ENCODE measurements at places on chromosomes 11 and 22.

DNA sequence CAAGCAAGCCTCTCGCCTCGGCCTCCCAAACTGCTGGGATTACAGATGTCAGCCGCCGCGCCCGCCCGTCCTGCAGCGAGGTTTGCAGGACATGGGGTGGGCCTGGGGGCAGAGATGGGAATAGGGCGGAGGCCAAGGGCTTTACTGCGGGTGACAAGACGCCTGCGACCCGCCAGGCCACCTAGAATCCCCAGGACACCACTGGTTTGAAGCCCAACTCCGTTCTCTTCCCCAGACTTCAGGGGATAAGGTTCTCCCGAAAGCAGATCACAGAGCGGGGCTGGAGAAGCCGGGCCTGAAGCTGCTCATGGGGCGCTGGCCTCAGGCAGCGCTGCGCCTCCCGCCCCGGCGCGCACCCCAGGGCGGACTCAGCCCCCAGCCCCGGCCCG, 354 bp downstream of the POLR2L start:
- DNase-seq, result no peak

GRCh38 chr22:24432059-24432853, 4.9 kb downstream of the ADORA2A start:
- DNase-seq, result no peak

- no peak for DNase-seq
Measured at GRCh38 chr11:70091638-70092037, 13.5 kb downstream of the ANO1 start.

DNA sequence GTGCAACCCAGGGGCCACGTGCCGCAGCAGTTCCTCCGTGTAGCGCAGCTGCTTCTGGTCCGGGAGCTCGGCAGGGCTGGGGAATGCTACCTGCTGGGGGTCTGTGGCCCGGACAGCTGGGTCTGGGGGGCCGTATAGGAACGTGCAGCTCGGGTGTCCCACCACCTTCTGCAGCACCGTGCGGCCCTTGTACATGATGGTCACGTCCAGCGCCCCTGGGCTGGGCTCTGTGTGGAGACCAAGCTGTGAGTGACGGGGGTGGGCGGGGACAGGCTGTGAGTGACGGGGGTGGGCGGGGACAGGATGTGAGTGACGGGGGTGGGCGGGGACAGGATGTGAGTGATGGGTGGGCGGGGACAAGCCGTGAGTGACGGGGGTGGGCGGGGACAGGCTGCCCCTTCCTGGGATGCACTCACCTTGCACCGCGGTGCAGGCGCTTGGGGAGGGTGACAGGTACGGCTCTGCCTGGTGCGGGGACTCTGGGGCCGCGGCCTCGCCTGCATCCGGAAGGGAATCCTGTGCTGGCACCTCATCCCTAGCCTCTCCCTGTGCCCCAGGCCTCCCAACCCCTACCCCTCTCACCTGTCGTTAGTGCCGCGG, 2.3 kb downstream of the IRF7 start:
- peak; percentile 63 for DNase-seq

- no peak for DNase-seq
Measured at GRCh38 chr22:45612451-45612901, 59.2 kb upstream of the ATXN10 start.

- DNase-seq, result no peak
Measured at GRCh38 chr22:44698531-44699421, 3.2 kb upstream of the PRR5 start.

- no peak for DNase-seq
Measured at GRCh38 chr11:75509020-75509720, 16.6 kb downstream of the GDPD5 start.

DNA sequence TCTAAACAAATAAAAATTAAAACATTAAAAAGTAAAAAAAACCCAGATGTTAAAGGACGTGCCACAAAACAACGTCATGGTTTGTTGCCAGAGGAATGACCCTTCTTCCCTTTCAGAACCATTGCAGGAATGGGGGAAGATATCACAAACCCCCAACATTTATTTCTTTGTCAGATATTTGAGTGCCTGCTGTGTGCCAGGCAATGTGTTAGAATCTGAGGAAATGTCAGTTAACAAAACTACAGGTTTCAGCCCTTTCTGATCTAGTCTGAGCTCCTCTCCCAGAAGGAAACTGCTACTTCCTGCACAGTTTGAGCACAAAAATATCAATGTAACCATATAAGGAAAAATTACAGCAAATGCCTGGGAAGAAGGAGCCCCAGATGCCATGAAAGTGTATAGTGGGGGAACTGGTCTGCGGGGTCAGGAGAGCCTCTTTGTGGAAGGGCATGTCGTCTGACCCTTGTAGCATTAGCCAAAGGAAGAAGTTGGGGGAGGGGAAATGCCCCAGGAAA, 7.1 kb upstream of the NHERF4 start:
- no peak for DNase-seq

- DNase-seq, result no peak
Measured at GRCh38 chr11:106608677-106609076, 409.6 kb downstream of the GUCY1A2 start.

- no peak for DNase-seq
Measured at GRCh38 chr11:122807731-122808477, 30.4 kb upstream of the CRTAM start.

- DNase-seq, result no peak
Measured at GRCh38 chr22:39466228-39467006, 9.6 kb downstream of the MGAT3 start.

DNA sequence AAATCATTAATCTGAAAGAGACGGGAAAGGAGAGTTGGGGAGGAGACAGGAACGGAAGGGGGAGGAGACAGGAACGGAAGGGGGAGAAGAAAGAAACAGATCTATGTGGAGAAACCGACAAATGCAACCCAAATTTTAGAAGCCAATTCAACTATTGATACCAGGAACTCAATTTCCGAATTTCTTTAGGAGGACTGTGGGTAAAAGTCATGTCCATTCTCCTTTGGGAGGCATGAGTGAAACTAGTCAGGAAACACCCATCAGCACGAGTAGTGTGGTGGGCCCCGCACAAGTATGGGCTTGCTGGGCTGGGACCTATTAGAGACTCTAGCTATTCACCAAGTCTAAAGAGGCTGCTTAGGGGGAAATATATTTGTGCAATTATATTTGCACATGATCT, 18.1 kb downstream of the ANO3 start:
- DNase-seq, result no peak

- no peak for DNase-seq
Measured at GRCh38 chr11:65744026-65744698, 23.6 kb upstream of the RNASEH2C start.

- DNase-seq, result peak; percentile 61
Measured at GRCh38 chr11:75214411-75214821, 26.2 kb upstream of the TPBGL start.

- DNase-seq, result no peak
Measured at GRCh38 chr11:81870066-81870412, 863.6 kb downstream of the FAM181B start.

GRCh38 chr11:55624531-55624930, 10.4 kb upstream of the OR4P4 start:
- DNase-seq, result no peak

GRCh38 chr22:36422287-36423014, 34.7 kb upstream of the MYH9 start:
- no peak for DNase-seq

DNA sequence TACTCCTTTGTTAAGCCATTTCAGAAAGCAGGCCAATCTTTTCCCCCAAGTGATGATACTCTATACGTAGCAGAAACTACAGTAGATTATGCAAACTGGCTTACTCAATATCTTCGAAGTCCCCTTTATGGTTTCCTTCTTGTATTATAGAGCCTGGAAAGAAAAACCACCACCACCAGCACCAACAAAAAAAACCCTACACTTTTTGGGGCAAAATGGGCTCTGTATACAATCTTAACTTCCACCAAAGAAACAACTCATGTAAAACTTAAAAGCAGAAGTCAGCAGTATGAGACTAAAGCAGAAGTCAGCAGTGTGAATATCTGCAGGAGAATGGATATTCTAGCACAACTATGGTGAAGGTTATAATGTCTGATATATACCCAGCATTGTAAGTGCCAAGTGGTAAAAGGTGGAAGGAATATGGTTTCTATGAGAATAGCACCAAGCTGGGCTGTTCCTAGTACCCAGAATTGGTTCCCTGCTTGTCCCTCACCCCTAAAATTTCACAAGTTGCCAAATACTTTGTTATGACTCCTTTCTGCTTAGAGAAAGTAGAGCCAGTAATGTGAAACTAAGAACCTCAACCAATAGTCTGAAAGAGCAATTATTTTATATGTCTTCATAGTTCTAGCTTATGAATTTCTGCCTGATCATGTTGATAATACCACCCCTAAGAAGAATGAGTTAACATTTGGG, 252.1 kb downstream of the SBF2 start:
- DNase-seq, result no peak

All from stimulated activated CD8-positive, alpha-beta memory T cell treated with anti-CD3 and anti-CD28 coated beads, Interleukin-4, amount 100 ng/mL, for 1 hour (primary cell).